ENCODE measurements at places on chromosomes 2 and 18. TPM values are rescaled to one million over a fixed set of nuclear protein-coding genes. Genes with fewer than 3 reads are reported as not detected.

TSPYL6 gene
- 0.16 TPM for total RNA-seq

SCN2A gene
- 5.3 TPM for total RNA-seq

ASPRV1 gene
- 2.9 TPM for total RNA-seq

UPP2 gene
- 0.16 TPM for total RNA-seq

POTEJ gene
- not detected for total RNA-seq

CAVIN2 gene
- 103 TPM for total RNA-seq

GULP1 gene
- 119 TPM for total RNA-seq

SERPINB4 gene
- total RNA-seq, result not detected

ATP6V1C2 gene
- total RNA-seq, result 0.21 TPM

STAT4 gene
- 7.1 TPM for total RNA-seq

TEKT4 gene
- not detected for total RNA-seq

MPPE1 gene
- total RNA-seq, result 25.4 TPM

DUSP11 gene
- 47.6 TPM for total RNA-seq

- DNase-seq, result no peak
These were observed 142.3 kb downstream of the PIGN start for GRCh38 chr18:62044490-62045000.

- no peak for DNase-seq
These were observed 105.3 kb downstream of the PAX3 start for GRCh38 chr2:222193328-222193983.

DNA sequence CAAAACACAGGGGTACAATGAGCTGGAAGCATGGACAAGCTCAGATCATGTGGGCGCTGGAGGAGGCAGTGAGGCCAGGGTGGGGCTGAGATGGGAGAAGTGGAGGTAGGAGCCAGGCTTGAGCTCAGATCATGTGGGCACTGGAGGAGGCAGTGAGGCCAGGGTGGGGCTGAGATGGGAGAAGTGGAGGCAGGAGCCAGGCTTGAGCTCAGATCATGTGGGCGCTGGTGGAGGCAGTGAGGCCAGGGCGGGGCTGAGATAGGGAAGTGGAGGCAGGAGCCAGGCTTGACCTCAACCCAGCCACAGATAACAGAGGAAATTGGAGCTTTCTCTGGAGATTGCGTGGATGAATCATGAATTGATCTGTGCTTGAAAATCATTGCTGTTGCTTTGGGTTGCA is 48.3 kb upstream of the TMEM18 start:
- DNase-seq, result no peak

DNA sequence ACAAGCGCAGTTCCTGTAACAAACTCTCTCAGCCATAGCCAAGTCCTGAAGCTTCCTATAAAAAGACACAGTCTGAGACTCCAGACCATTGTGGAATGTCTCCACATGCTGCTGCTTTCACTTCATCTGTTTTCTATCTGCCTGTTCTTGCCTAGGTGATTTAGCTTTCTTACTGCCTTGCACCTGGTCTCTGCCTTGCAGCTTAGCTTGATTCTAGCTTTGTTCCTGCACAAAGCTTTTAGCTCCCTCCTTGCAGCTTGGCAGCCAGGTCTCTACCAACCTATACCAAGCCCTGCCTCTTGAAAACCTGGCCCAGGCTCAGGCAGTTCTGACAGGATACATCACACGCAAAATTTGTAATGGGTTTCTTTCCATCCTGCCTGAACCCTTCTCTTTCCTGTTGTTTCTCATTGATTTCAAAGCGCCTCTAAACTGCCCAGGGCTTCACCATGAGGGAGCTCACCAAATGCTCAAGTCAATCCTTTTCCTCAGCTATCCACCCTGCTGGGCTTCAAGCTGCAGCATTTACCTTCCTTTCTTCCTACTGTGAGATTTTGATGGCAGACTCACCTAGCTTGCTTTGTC is 941.3 kb upstream of the NXPH2 start:
- DNase-seq, result no peak

DNA sequence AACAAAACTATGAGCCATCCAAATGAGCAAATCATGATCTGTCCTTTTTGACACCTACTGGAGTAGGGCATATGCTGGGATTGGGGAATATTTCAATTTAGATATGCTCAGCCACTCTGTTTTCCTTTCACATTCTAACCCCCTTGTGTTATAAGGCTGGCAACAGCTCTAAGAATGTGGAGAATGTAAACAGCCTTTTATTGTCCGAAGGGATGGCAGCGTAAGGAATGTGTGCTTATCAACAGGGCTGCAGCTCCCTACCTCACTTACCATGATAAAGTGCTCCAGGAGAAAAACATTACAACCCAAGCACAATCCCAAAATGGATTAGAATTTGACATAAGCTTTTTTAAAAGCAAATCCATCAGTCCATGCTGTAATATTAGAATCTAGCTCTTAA is 2.2 kb downstream of the NXPH2 start:
- no peak for DNase-seq

DNA sequence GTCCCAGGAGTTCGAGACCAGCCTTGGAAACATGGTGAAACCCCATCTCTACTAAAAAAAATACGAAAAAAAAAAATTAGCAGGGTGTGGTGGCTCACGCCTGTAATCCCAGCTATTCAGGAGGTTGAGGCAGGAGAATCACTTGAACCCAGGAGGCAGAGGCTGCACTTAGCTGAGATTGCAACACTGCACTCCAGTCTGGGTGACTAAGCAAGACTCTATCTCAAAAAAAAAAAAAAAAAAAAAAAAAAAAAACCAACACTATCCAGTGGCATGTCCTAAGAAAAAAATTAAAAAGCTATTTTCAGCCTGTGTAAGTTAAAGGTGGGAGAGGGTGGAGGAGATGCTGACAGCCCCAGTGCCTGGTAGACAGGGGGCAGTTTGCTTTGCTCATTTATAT is 32.2 kb upstream of the REL start:
- DNase-seq, result no peak

DNA sequence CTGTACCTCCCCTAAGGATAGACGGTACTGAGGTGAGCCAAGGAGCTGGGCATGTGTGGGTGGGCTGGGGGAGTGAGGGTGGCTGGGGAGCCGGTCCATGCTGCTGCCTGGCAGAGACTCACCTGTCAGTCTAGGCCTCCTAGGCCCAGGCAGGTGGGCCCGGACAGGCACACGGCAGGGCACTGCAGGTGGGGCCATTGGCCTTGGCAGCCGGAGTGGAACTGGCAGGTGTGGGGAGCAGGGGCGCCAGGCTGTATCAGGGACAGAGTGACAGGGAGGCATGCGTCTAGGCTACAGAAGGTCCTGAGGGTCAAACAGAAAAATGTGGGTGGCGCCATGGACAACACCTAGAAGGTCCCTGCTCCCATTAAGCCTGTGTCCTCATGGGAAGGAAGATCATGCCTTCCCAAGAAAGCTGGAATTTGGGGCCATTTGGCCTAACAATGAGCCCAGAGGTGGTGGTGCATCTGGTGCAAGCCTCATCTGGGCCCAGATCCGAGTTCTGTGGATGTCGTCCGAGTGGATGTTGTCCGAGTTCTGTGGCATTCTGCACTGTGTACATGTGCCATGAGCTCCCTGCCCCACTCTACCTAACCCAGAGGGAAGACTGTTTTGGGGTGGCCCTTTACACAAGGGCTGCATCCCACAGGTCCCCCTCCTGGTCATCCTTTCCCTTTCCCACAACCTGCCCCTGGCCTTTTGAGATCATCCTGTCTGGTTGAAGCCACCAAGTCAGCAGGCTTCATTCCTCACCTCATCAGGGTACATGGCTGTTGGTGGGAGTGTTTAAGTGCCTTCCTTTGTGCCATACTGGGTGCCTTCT is 249.7 kb downstream of the GLI2 start:
- DNase-seq, result no peak

DNA sequence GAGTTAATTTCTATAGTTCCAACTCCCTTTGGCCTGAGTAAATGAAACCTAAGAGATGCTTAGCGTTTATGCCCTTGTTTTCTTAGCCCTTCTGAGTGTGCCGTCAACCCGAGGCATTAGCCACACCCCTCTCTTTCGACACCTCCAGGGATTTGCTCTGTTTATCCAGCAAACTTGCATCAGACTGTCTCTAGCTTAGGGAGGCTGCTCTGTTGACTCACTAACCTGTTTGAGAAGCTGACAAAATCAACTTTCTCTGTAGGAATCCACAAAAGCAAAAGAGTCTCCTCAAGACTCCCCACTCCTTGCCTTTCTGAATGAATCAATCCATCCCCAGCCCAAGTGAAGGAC is 317.6 kb downstream of the TNS1 start:
- DNase-seq, result peak; percentile 67

GRCh38 chr2:224335991-224336390 is 65.9 kb downstream of the FAM124B start:
- no peak for DNase-seq

DNA sequence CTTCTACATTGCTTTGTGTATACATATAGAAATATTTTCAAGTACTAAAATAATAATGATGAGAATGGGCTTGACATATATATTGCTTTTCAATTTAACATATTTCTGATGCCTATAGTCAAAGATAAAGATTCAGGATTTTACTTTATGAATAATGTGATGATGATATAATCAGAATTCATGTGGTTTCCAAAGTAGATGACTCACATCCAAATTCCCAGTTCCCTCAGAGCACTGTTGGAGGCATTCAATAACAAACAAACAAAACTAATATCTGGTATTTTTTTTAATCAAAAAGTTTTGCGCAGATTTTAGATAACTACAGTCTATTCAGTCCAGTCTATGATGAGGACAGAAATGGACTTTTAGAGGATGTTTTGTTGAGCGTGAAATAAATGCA is 2094.5 kb upstream of the CELF4 start:
- no peak for DNase-seq

- DNase-seq, result no peak
These were observed 478.9 kb downstream of the EIPR1 start for GRCh38 chr2:2898744-2899143.

DNA sequence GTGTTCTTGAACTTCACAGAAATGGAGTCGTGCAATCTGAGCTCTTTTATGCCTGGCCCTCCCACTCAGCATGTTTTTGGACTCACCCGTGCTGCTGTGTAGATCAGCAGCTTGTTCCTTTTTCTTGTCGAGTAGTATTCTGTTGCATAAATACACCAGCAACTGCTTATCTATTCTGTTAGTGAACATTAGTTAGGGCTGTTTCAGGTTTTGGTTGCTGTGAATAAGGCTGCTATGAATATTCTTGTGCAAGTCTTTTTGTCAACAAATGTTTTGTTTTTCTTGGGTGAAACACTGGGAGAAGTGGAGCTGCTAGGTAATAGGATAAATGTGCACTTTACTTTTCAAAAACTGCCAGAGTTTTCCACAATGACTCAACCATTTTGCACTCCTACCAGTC is 15.3 kb upstream of the CIDEA start:
- no peak for DNase-seq

DNA sequence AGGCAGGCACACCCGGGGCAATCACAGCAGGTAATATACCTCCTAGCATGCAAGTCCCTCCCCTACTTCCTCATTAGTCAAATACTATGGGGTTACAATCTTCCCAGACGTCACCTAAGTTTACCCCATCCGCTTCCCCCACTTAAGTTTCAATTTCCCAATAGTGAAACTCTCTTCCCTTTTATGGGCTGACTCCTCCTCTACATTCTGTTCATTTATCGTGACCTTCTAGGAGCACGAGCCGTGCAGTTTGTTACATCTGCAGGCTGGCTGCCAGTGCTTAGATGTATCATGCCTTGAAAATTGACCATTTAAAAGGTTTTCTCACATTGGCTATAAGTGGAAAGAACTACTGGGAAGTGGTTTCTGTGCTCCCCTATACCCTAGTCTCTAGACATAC is 1357.8 kb upstream of the CRIM1 start:
- DNase-seq, result no peak

DNA sequence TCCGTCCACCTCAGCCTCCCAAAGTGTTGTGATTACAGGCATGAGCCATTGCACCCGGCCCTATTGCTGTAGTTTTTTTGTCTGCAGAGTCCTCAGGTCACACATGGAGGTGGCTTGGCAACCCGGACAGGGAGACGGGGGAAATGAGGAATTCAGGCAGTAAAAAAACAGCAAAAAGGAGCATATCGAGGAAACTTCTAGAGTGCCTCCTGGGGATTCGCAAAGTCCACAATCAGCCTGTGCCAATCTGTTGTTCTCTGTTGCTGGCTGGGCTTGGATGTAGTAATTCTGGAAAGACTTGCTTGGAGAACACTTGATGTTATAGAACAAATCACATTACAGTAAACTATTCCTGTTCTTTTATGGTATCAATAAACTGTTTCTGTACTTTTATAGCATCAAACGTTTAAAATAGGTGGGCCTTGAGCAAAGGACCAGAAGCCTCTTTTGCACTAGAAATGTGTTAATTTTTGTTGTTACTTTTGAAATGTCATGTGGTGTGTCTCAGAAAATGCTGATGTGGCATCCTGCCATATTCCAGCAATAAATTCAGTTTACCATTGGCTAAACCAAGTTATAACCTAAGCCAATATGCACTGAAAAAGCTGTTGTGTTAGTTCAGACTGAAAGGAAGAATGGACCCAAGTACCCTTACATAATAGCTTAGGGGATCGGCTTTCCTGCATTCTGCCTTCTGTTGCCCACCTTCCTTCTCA is 14.4 kb downstream of the ELAC1 start:
- DNase-seq, result no peak

GRCh38 chr2:216905649-216906329 is 45.9 kb upstream of the TNP1 start:
- no peak for DNase-seq

DNA sequence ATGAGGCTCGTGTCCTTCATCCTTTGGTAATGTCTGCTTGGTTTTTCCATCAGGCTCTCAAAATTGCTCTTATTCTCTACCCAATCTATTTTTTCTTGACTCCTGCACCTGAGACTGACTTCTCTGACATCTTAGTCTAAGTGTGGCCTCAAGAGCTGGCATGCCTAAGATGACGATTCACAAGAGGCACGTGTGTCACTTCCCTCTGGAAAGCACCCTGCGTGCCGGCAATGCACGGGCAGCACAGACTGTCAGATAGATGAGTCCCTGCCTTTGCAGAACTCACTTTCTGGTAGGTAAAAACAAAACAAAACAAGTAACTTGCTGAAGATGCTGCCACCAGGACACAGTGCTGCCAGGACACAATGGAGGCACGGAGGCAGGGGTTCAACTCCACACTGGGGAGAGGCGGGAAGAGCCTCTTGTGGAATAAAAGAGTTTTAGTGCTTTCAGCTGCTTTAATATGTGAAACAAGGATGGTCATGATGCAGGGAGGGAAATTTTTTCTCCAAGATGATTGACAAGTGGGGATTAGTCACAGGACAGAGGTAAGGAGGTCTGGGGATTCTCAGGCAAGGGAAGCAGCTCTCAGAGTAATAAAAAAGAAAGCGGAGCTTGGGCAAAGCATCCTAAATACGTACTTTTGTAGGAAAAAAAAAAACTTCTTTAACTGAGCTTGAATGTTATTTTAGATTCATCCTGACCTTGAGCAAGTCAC is 27.3 kb downstream of the CYB5A start:
- no peak for DNase-seq

- DNase-seq, result no peak
These were observed 2.9 kb upstream of the SLC40A1 start for GRCh38 chr2:189583227-189584198.

GRCh38 chr2:46963941-46964673 is 48.5 kb upstream of the MCFD2 start:
- DNase-seq, result no peak

GRCh38 chr2:148653437-148653836 is 8.9 kb downstream of the EPC2 start:
- DNase-seq, result no peak
